Activated CD8-positive, alpha-beta memory T cell treated with anti-CD3 and anti-CD28 coated beads for 4 hours (primary cell): ENCODE measurements at places on chromosomes 7 and 10.

DNA sequence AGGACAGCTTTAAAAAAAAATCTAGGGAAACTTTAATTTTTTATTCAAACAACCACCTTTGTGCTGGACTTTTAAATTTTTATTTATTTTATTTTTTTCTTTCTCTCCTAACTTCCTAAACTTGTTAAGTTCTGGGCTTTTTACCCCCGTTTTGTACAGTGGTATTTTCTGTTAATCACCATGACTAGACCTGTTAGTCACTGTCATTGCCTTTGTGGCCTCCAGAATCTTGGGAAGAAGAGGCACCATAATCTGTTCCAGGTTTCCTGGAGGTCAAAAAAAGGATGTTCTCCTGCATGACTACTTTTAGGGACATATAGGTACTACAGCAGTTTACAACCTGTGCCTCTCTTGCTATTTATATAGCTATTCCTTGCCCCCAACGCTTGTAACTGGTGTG lies 31.1 kb upstream of the DDX50 start:
- DNase-seq: no peak

- no peak for DNase-seq
Measured at GRCh38 chr10:101346177-101346576, 7.8 kb upstream of the BTRC start.

DNA sequence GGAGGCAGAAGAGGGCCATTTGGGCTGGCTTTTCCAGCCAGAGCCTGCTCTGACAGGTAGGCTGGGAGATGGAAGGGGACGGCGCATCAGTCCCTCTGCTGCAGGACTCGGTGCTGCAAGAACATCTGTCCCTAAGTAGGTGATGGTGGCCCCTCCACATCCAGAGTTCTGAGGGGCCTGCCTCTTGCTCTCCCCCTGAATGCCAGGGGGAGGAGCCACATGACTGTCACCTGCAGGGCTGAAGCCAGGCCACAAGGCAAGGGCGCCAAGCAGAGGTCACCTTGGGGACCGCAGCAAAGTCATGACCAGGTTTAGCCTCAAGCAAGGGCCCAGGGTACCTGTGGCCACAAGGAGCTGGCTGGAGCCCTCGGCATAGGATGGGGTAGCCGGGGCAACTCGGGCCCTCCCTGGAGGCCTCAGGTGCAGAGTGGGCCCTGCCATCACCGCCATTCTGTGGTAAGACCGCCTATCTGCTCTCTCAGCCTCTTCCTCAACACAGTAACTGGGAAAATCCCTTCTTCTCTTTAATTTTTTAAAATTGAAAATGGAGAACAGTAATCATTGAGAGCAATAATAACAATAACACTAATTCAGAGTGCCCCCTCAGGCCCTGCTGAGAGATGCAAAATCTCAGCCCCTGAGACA lies 99.3 kb downstream of the FAM53B start:
- no peak for DNase-seq

- no peak for DNase-seq
Measured at GRCh38 chr10:118904286-118904685, 125.2 kb upstream of the NANOS1 start.

- DNase-seq: no peak
Measured at GRCh38 chr7:112517487-112517886, 36.7 kb downstream of the LSMEM1 start.

- DNase-seq: no peak
Measured at GRCh38 chr10:46227936-46228562, 58.7 kb upstream of the ANTXRL start.
